ENCODE measurements at places on chromosomes 2 and 18. TPM values are rescaled to one million over a fixed set of nuclear protein-coding genes. Genes with fewer than 3 reads are reported as not detected.

AQP12A gene
- total RNA-seq, result not detected

TNFRSF11A gene
- 6.2 TPM for total RNA-seq

ACADL gene
- 16.1 TPM for total RNA-seq

B3GNT7 gene
- total RNA-seq, result 4.7 TPM

SRD5A2 gene
- total RNA-seq, result 0.06 TPM

ALPI gene
- not detected for total RNA-seq

SERPINB10 gene
- total RNA-seq, result 1.2 TPM

FSHR gene
- not detected for total RNA-seq

MAIP1 gene
- 33.9 TPM for total RNA-seq

PPP1R1C gene
- total RNA-seq, result 1.7 TPM

MROH2A gene
- total RNA-seq, result 0.53 TPM

LAMA3 gene
- total RNA-seq, result 2.3 TPM

KLHL30 gene
- 8.3 TPM for total RNA-seq

TRAK2 gene
- total RNA-seq, result 38.2 TPM

CRYGC gene
- not detected for total RNA-seq

CD226 gene
- total RNA-seq, result 2.9 TPM

GKN2 gene
- total RNA-seq, result 0.53 TPM

CCDC178 gene
- 2.9 TPM for total RNA-seq

Measured in metanephros (tissue), 2 donors.